ENCODE measurements at places on chromosomes 13 and 19. TPM values are rescaled to one million over a fixed set of nuclear protein-coding genes. Genes with fewer than 3 reads are reported as not detected.

The ZNF823 gene
- 4.2 TPM for total RNA-seq

- DNase-seq, result no peak
Measured at GRCh38 chr19:3450796-3451411, 29.4 kb downstream of the SMIM24 start.

The ZNF132 gene
- 5.1 TPM for total RNA-seq

The ZNF568 gene
- total RNA-seq, result 7.7 TPM

DNA sequence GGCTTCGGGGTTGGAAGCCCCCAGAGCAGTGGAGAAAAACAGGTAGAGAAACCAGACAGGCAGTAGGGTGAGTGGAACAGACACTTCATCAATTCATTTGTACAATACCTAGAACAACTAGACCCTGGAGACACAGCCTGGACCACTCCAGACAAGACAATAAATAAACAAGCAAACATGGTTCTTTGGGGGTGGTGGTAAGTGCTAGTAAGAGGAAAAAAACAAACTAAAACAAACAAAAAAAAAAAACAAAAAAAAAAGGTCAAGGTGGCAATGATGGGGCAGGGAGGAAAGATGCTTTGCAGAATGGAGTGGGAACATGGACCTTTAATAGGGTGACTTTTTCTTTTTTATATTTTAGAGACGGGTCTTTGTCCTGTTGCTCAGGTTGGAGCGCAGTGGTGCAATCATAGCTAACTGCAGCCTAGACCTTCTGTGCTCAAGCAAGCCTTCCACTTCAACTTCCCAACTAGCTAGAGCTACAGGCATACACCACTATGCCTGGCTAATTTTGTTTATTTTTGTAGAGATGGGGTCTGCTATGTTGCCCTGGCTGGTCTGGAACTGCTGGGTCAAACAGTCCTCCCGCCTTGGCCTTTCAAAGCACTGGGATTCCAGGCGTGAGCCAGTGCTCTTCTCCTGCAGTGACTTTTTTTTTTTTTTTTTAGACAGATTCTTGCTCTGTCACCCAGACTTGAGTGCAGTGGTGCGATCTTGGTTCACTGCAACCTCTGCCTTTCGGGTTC lies 3.1 kb downstream of the JUNB start:
- DNase-seq, result no peak

GRCh38 chr19:41993612-41994483 lies at the start of gene ATP1A3:
ATP1A3 (minus strand) TSS chr19:41994230; CDS start chr19:41994076, 154 bp downstream.
- peak; percentile 86 for DNase-seq

DNA sequence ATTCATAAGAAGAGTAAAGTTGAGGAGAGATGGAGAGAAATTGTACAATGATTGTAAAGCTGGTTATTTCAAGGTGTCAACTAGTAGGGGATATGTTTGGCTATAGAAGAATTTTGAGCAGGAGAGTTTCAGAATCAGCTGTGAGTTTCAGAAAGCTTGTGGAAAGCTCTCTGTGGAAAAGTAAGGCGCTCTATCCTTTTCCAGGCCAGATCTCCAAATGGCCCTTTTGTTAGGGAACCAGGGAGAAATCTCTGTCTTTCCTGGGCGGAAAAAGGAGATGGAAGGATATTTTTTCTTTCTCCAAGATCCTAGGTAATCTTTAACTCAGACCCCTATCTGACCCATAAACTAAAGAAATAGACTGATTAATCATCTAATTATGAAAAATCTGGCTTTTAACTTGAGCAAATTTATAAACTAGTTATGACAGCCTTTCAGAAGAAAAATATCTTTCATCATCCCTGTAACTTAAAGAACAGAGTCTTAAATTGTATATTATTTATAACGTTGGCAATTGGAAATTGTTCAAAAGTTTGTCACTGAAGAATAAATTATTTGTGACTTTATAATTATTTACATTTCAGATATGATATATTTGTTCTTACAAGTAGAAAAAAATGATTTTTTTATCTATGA lies 34.5 kb downstream of the SPRY2 start:
- no peak for DNase-seq

The ZNF729 gene
- total RNA-seq, result not detected

- no peak for DNase-seq
Measured at GRCh38 chr13:109949397-109949796, 163.0 kb upstream of the IRS2 start.

The TJP3 gene
- 0.62 TPM for total RNA-seq

DNA sequence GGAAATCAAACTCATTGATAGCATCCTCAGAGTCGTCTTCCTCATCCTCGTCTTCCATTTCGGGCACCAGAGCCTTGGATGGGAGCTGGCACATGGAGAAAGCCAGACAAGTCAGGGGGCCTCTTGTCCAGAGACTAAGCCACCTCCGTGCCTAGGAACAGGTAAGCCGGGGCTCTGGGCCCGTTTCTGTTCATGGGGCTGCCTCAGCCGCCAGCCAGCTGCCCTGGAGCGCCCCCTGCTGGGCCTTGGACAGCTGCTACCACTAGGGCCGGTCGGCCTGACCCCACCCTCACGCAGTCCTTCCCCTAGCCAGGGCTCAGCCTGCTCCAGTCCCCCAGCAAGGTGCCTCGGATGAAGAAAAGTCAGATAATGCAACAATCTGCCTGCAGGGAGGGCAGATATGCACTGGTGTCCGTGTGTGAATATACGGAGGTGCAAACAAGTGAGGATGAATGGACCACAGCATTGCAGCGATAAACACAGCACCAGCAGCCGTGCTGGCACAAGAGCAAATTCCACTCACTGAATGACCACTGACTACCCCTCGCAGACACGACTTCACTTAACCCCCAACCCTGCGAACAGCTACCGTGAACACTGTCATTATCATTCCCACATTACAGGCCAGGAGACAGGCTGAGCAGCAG lies 11.9 kb upstream of the PRKD2 start:
- DNase-seq, result peak; percentile 93

The SLITRK6 gene
- total RNA-seq, result 0.60 TPM

GRCh38 chr19:45187421-45188100 lies 9.0 kb downstream of the BLOC1S3 start:
- DNase-seq, result peak; percentile 4

The TMIGD2 gene
- not detected for total RNA-seq

The ZNF433 gene
- 2.6 TPM for total RNA-seq

DNA sequence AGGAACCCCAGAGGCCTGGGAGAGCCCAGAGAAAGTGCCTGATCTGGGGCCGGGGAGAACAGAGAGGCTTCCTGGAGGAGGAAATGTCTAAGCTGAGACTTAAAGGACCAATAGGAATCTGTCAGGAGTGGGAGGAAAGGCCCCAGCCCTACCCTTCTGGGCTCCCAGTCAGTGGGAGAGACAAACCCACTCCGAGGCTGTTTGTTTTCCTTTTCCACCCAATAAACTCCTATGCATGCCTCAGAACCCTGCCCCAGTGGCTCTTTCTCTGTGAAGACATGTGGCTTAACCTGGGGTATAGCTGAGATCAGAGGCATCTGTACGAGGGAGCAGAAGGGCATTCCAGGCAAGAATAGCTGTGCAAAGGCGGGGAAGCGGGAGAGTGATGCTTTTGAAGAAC lies 1.9 kb downstream of the MEGF8 start:
- DNase-seq, result no peak

The UBE2L5 gene
- total RNA-seq, result not detected

- DNase-seq, result no peak
Measured at GRCh38 chr19:16031872-16032200, 44.5 kb upstream of the TPM4 start.

- DNase-seq, result no peak
Measured at GRCh38 chr19:40005691-40006272, 8.9 kb downstream of the ZNF546 start.

DNA sequence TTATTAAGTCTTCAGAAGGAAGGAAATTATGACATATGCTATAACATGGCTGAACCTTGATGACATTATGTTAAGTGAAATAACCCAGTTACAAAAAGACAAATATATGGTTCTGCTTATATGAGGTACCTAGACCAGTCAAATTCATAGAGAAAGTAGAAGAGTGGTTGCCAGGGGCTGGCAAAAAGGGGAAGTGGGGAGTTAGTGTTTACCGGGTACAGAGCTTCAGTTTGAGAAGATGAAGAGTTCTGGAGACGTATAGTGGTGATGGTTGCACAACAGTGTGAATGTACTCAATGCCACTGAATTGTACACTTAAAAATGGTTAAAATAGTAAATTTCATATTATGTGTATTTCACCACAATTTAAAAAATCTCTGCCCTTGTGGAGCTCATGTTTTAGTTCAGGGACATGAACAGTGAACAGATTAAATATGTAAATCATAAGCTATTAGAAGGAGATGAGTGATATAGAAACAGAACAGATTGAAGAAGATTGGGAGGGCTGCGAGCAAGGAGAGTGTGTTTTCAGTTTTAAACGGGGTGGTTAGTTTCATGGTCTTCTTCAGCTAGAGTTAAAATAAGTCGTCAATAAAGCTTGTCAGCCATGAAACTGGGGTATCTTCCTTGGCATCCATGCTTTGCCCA lies 355.2 kb downstream of the KCNRG start:
- DNase-seq, result no peak

GRCh38 chr13:52896827-52897659 lies 48.6 kb upstream of the PCDH8 start:
- peak; percentile 71 for DNase-seq

GRCh38 chr13:99501848-99502301 lies 603 bp downstream of the TM9SF2 start:
- DNase-seq, result no peak

DNA sequence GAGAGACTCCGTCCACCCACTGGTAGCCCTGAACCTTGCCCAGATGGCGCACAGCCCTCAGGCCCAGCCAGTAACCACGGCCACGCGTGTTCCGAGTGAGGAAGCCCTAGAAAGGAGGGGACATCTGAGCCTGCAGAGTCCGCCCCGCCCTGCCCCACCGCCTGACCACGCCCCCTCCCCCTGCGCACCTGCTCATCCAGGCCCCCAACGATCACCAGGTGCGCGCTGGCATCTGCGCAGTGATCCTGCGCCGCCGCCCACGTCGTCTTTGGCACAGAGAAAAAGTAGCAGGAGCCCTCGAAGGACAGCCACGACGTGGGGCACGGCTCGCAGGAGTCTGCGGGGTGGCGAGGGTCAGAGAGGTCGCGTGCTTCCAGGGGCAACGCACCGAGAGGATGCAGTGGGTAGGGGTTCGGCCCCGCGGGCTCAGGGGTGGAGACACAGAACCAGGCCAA lies 2.1 kb downstream of the CLEC4G start:
- no peak for DNase-seq

DNA sequence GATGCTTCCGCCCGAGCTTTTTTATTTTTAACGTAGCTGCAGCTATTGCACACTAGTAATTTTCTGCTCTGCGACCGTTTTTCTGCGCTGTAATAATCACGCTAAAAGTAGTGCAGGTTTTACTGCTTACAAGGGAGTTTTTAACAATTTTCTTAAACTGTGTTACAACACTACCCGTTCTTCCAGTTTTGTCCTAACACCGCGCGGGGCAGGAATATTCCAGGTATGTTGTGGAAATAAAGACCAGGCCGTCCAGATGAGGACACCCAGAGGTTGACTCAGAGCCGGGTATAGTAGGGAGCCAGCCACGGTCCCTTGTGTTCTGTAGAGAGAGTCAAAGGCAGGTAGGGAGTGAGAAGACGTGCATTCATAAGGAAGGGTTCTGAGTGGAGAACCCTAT lies 21.7 kb downstream of the ZNF274 start:
- no peak for DNase-seq

DNA sequence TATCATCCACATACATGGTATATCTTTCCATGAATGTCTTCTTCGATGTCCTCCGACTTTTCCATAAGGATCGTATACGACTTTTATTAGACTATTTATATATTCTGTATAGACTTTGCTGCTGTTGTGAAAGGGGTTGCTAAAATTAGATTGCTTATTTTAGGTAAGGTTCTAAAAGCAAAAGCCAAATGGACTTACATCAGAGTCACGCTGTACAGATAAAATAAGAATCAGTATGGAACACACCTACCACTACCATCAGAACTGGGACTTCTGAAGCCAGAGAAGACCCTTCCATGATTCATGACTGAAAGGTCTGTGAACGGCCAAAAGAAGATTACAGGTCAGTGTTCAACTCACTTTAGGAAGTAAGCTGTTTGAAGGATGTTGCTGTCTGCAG lies 8.9 kb downstream of the ANKRD27 start:
- no peak for DNase-seq

The PLIN5 gene
- 50.4 TPM for total RNA-seq

The FPR1 gene
- total RNA-seq, result 5.3 TPM

- DNase-seq, result no peak
Measured at GRCh38 chr13:79709471-79709870, 228.5 kb downstream of the NDFIP2 start.

DNA sequence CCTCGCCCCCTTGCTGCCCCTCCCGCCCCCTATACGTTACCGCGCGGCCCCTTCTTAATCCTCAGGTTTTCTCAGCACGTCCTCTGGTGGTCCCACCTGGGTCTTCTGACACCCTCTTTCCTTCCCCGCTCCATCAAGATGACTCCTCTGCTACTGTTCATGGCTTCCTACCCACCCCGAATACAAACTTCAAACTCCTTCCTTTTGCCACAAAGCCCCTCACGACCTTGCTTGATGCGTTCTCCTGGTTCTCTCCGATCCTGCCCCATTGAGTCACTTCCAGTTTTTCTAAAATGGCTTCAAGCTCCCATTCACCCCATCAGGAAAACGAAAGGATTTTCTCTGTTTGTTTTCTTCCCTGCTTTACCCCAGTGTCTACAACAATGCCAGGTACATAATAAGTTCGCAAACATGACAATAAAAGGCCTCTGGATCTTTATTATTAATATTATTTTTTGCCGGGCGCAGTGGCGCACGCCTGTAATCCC lies 734 bp upstream of the SERTAD3 start:
- no peak for DNase-seq

The SOX1 gene
- not detected for total RNA-seq

The PCSK4 gene
- total RNA-seq, result 0.89 TPM

The F10 gene
- total RNA-seq, result 5.2 TPM

DNA sequence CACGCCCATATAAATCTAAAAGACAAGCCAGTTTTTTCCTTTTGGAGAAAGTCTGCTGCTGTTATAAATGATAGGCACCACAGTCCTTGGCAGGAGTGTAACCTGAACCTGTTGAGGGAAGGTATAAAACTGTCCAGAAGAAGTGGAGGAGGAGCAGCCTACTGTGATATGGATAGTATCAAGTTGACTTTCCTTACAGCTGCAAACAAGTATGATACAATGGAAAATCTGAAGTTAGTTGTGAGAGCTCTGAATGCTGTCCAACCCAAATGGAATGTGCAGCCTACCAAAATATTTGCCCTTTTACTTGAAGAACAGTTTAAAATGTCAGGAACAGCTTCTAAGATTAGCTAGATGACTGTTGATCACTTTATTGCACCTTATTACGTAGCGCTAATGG lies 399.6 kb downstream of the FGF14 start:
- no peak for DNase-seq

DNA sequence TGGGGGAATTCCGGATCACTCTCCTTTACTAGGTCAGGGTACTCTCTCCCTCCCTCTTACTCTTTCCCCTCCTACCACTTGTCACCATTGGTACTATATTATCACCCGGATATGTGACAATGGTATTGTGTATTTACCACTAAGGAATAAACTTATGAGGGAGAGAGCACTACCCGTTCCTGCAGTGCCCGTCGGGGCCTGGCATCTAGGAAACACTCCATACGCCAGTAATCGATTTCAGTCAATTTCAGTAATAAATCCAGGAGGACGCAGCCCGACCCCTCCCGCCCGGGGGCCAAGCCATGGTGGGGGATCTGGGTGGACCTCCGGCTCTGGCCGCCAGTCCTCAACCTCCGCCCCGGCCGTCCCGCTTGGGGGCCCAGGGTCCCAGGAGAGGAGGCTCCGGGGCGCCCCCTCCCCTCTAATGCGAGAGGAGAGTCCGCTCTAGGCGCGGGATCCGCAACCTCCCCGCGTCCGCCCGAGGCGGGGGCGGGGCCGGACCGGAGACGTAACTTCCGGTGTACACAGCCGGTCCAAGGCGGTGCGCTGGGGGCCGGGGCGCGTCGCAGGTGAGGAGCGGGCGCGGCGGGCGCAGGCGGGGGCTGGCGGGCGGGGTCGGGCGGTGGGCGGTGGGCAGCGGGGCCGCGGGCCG lies at the start of gene GARRE1:
Gene GARRE1 (plus strand): TSS at position 509 of the 652 bp plus-strand sequence. CDS start 45,920 bp downstream, outside the sequence.
- DNase-seq, result peak; percentile 93

The LSM7 gene
- total RNA-seq, result 46.7 TPM
